Stimulated activated CD4-positive, alpha-beta T cell treated with anti-CD3 and anti-CD28 coated beads, TNF-alpha, amount 100 ng/mL, for 24 hours (primary cell): ENCODE measurements at places on chromosomes 4 and X.

GRCh38 chr4:14218641-14219040 lies 591.1 kb upstream of the BOD1L1 start:
- no peak for DNase-seq

DNA sequence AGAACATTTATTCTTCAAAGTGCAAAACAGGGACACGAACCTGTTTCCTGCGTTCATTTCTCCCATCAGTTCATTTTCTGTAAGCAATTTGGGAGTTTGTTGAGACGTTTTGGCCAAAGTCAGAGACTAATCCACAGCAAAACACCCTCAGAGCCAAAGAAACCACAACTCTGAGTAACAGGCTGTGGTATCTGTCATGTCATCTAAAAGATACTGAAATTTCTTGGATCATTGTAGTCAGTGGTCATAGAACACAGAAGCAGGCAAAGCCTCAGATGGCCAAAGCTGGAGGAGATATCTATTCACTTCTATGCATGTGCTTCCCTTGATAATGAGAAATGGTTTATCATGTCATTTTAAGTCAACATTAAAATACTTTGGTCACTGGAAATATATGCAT lies 485.6 kb upstream of the GALNT7 start:
- no peak for DNase-seq

GRCh38 chr4:104751468-104751867 lies 256.8 kb upstream of the CXXC4 start:
- DNase-seq = no peak

DNA sequence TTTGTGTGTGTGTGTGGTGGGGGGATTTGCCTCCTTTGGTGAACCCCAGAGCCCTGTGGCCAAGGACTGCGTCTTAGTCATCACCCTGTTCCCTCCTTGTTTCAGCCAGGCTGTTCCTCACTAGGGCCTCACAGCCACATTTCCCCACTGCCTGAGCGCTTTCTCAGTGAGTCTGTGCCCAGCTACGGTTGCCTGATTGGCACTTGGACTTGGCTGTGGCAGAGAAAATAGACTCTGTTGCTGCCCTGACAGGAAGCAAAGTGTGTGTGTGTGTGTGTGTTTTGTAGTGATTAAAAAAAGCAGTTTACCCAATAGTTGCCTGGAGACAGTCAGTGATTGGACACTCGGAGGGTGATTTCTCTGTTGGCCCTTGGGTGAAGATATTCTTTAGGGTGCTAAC lies 113.0 kb downstream of the UCHL1 start:
- DNase-seq = no peak

- DNase-seq = no peak
Observed at GRCh38 chr4:8349664-8350236, 80.2 kb downstream of the HTRA3 start.

- no peak for DNase-seq
Observed at GRCh38 chr4:175419236-175419718, 392.8 kb downstream of the GPM6A start.

- DNase-seq = no peak
Observed at GRCh38 chrX:120474085-120474484, 5.0 kb upstream of the LAMP2 start.

DNA sequence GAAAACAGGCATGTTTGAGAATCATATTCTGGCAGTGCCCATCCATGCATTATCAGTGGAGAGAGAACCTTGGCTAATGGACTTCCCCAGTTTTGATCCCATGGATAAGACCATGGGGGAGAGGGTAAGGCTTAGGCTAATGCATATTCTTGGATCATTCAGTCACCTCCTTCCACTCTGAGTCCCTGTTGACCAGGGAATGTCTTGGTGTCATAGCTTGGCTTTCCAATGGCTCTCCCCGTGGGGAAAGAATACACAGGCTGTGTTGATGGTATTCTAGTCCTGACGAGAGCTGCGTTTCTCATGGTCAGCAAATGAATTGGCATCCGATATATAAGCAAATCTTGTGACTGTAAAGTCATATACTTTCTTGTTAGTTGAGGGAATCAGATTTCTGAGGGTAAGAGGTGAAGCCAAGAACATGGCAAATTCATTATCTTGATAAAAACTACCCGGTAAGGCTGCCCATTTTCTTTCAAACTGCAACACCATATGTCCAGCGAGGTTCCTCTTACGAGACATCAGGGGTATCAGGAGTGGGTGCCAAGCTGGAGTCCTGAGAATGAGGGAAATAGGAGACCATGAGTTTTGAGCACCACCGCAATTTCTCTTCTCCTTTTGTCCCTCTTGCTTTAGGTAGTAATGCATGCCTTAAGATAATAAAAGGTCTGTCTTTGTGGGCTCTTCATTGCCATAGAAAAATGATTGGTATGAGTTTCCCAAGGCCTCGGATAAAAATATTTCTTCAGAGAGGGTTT lies 18.0 kb downstream of the RHOH start:
- DNase-seq = no peak

GRCh38 chr4:124433500-124433899 lies 279.0 kb downstream of the ANKRD50 start:
- DNase-seq = no peak

DNA sequence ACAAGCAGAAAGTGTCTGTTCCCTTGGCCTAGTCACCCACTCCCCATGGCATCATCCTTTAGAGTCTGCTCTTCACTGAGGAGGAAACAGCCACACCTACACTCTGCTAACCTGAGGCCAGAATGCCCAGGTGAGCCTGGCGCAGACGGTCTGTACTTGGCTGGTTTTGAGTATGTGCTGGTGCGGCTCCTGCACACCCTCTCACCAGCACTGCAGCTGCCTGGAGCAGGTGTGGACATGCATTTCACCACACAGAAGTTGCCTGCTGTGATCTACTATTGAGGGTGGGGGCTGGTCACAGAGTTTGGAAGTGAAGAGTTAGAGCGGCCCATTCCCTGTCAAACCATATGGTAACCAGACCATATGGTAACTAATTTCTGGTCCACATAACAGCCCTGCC lies 39.5 kb downstream of the KANTR start:
- DNase-seq = no peak

- no peak for DNase-seq
Observed at GRCh38 chr4:145446184-145446583, 35.5 kb upstream of the SMAD1 start.

- no peak for DNase-seq
Observed at GRCh38 chrX:136028383-136028984, 43.2 kb downstream of the SLC9A6 start.

- DNase-seq = no peak
Observed at GRCh38 chr4:176838601-176839433, 46.1 kb upstream of the VEGFC start.

- DNase-seq = no peak
Observed at GRCh38 chr4:69781458-69782418, 21.3 kb upstream of the SULT1B1 start.

- DNase-seq = peak; percentile 30
Observed at GRCh38 chr4:107736924-107737448, 17.0 kb upstream of the PAPSS1 start.

- DNase-seq = no peak
Observed at GRCh38 chr4:155179216-155179615, 29.2 kb upstream of the NPY2R start.

GRCh38 chrX:24231131-24231540 lies 81.6 kb downstream of the ZFX start:
- DNase-seq = no peak

- DNase-seq = no peak
Observed at GRCh38 chr4:13478707-13479106, 5.4 kb downstream of the RAB28 start.

- DNase-seq = peak; percentile 55
Observed at GRCh38 chrX:65668377-65669310, 1.2 kb downstream of the MSN start.
